ENCODE measurements at places on chromosomes 11 and 22.
A peak's percentile ranks its signal among the peaks of the same experiment; 100 is the strongest.

DNA sequence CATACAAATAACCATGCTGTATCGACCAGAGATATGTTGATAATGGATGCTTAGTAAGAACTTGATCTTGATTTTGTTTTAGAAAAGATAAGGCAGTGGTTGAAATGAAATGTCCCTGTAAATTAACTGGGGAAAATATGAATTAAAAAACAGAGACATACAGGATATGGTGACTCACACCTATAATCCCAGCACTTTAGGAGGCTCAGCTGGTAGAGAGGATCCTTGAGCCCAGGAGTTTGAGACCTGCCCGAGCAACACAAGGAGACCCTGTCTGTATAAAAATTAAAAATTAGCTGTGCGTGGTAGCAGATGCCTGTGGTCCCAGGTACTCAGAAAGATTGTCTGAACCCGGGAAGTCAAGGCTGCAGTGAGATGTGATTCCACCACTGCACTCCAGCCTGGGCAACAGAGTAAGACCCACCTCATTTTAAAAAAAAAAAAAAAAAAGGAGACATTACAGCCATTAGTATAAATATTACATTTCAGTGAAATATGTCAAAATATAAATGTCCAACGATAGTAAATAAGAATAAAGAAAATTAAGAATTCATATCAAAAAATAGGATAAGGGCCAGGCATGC, 4.6 kb downstream of the PICALM start:
- no peak for DNase-seq

- DNase-seq, result no peak
Measured at GRCh38 chr11:8020244-8020597, 33.1 kb downstream of the EIF3F start.

DNA sequence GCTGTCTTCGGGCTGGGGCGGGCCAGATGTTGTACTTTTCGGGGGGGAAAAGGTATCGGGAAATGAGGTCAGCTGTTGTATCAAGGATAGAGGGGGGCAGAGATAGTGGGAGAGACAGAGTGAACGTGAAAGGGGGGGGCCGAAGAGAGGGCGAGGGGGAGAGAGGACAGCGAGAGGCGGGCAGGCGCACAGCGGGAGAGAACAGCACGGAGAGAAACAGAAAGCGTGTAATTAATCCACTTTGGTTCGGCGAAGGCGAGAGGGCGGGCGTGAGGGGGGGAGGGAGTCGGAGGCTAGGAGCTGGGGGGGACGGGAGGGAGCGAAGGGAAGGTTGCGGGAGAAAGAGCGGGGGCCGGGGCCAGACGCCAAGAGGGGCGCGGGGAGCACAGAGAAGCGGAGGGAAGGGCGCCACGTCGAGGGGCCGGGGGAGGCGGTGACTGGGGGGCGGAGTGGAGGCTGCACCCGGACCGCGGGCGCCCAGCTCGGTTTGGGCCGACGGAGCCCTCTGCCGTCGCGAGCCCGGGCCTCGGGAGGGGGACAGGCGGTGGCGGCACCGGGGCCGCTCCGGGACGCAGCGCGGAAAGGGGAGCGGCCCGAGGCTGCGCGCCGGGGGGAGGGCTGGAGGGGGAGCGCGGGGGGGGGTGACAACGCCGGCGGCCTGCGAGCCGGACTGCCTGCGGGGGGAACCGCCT, 612 bp downstream of the IGF2 start:
- no peak for DNase-seq

GRCh38 chr11:83713708-83714107, 427.5 kb upstream of the CCDC90B start:
- no peak for DNase-seq

DNA sequence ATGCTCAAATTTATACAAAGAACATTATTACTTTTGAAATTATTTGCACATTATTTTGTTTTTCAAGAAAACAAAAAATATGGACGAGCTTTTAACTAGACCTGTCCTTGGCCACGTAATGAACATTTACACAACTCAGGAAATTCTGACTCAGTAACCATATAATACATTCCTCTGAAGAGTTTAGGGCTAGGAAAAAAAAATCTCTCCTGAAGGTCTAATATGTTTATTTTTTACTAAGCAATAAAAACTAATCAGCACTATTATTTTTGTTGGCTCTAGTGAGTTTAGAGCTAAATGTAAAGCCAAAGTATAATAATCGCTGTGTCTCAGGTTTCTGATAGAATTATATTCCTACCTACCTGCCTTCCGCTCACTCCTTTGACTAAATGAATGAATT, 187.5 kb downstream of the SWAP70 start:
- DNase-seq, result no peak

DNA sequence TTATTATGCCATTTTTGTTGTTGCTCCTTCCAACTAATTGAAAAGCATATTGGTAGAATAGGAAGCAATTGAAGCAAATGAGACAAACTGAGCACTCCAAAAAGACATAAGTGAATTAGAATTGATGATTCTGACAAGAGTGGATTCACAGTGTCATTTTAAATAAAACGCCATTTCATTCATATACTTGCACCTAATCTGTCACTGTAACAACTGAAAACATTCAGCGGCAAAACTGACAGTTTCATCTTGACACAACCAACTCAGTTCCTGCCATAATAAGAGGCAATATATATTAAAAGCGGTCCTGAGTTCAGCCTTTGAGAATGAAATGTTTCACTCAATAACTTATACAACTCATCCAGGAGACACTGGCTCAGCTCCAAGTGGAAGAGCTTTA, 306.8 kb downstream of the CNTN5 start:
- DNase-seq, result no peak

GRCh38 chr11:17986711-17987220, 26.1 kb downstream of the SERGEF start:
- no peak for DNase-seq

DNA sequence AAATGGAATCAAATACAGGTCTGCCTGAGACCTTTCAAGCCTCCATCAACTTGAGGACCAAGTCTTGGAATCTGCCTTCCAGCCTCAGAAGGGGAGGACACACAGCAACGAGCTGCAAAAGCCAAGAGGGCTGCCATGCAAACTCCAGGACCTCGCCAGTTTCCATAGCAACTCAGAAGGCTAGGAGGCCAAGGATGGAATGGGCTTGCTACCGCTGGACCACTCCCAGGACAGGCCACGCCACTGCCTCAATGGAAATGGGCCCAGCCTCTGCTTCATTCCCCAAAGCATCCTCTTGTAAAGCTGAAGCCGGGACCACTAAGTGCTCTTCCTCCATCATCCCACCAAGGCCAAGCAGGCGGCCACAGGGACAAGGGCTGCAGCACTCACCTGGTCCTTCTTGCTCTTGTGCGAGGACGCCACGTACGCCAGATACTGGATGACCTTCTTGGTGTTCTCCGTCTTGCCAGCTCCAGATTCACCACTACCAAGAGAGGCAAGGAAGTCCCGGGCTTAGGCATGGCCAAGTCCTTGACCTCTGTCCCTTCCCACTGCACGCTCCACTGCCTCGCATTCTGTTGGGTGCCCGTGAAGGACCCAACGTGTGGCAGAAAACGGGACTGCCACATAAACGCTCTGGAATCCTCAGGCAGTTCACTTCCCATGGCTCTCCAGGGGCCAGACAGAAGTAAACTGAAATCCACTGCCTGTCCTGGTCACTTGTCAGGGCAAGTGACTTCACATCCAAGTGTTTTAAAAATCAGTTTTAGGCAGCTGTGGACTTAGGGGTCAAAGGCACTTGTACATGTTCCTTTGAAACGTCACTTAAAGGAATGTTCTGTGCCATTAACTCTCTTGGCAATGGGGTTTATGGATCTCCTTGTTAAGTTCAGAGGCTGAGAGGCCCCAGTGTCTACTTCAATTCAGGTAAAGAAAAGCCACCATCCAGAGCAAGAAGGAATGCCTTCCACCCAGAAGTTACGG, 61.3 kb downstream of the MYH9 start:
- DNase-seq, result no peak

GRCh38 chr11:36425561-36426081, 84.5 kb downstream of the TRAF6 start:
- DNase-seq, result peak; percentile 46

- DNase-seq, result no peak
Measured at GRCh38 chr11:57224537-57224936, 12.5 kb downstream of the APLNR start.

- peak; percentile 13 for DNase-seq
Measured at GRCh38 chr11:71934213-71934612, 5.4 kb downstream of the RNF121 start.

- DNase-seq, result no peak
Measured at GRCh38 chr11:76808996-76809395, 25.8 kb downstream of the TSKU start.

DNA sequence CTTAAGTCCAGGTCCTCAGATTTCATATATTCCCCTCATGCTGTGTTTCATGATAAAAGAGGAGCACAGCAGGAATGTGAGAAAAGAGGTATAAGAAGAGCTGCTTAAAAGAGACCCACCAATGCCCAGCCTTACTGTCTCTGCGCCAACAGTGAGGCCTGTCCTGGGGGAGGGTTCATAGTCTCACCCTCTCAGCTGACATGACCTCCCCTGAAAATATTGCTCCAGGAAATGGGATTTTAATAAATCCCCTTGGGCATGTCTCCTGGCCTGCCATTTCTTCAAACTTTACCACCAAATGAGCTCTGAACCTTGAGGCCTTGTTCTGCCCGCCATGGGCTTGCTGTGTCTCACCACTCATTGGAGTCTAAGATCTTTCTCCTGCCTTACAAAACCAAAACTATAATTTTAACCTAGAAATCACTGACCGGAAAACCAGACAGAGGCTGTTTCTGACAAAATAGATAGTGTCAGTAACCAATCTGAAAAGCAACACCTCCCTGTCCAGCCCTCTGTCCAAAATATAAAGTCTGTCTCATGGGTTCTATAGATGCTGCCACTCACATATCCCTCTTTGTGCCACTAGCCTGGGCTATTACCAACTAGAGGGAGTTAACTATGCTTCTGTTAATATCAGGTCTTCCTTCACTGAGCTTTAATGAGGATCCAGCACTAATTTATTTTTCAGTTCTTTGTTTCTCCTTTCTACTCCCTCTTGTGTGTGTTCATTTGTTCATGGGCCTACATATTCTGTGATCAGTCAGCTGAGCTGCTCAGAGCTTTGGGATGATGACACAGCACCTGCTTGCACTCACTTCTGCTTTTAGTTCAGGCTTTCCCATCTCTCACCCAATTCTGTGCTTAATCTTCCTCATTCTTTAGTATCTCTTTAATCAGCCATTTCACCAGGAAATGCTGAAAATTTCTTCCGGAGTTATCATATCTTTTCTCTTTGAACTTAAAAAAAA, at the start of gene OR2AG2:
OR2AG2 (minus strand) TSS at position 51 of the 968 bp plus-strand sequence. CDS start 3,019 bp downstream, outside the sequence.
- DNase-seq, result peak; percentile 78

GRCh38 chr11:96272529-96273222, 70.3 kb downstream of the MAML2 start:
- DNase-seq, result no peak

DNA sequence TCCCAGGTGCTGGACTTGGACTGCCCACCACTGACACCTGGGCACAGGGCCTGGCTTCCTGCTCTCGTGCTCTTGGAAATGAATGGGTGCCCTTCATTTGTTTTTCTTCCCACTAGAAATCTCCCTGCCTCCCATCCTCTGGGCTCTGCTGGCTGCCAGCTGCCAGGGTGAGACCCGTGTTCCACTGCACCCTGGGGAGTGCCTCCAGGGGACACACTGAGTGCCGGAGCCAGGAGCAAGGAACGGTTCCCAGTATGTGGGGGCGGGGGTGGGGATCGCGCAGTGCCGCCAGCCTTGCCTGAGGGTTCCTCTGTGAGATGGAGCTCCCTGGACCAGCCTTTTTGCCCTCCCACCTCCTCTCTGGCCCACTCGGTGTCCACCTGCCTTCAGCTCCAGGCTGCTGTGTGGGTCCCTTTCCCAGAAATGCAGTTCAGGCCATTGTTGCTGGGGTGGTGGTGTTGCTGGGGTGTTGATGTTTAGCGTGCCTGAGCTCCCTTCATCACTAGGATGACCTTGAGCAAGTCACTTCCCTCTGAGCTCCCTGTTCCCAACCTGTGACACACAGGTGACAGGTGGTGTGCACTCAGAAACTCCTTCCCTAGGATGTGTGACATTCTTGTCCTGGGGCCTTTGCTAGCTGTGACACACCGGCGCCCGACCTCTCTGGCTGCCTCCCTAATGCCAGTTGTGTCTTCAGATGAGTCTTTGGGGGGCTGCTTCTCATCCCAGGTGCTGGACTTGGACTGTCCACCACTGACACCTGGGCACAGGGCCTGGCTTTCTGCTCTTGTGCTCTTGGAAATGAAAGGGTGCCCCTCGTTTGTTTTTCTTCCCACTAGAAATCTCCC, 72.1 kb downstream of the MED15 start:
- DNase-seq, result no peak

DNA sequence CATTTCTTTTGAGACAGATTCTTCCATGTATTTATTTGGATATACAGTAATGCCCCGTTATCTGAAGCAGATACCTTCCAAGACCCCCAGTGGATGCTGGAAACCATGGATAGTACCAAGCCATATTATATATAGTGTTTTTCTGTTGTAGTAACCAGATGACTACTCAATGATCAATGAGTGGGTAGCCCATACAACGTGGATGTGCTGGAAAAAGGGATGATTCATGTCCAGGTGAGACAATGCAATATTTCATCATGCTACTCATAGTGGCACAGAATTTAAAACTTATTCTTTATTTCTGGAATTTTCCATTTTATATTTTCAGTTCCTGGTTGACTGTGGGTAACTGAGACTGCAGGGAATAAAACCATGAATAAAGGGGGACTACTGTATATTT, 427.5 kb downstream of the METTL15 start:
- no peak for DNase-seq

GRCh38 chr11:57566905-57567514, 462 bp downstream of the UBE2L6 start:
- no peak for DNase-seq

GRCh38 chr11:94774345-94774744, 6.2 kb downstream of the AMOTL1 start:
- no peak for DNase-seq

DNA sequence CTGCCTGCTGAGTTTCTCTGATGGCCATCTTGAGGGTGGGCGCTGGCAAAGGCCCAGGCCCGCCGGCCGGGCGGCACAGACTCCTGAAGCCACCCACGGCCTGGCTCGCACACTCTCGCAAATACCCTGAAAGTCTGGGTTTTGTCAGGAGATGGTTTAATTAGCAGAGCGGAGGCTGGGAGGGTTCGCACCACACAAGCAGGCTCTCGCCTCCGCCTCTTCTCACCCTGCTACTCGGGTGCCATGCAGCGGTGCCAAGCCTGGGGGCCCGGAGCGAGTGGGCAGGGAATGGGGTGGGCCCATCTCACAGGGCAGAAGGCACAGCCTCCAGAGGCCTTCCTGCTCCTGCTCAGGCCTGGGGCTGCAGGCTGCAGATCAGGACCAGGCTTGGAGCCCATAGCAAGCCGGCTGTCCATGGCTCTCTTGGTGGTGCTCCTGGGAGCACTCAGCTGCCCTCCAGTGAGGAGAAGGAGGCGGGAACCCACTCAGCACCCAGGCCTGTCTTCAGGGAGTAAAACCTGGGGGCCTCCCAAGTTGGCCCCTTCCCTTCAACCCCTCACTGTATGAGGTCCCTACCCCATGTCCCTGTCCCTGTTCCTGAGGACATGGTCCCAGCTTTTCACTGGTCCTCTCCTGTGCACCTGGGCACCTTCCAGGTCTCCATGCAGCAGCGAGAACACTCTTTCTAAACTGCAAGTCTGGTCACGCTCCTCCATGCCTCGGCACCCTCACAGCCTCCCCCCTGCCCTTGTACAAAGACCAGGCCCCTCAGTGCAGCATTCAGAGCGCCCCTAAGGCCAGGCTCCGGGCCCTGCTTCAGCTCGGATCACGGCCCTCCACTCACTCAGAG, 62.0 kb downstream of the FLRT1 start:
- no peak for DNase-seq

- DNase-seq, result no peak
Measured at GRCh38 chr11:128680906-128681305, 13.0 kb upstream of the FLI1 start.

All from MV-4-11 (cell line).